ENCODE measurements at places on chromosomes 12 and 14. TPM values are rescaled to one million over a fixed set of nuclear protein-coding genes. Genes with fewer than 3 reads are reported as not detected.

DNA sequence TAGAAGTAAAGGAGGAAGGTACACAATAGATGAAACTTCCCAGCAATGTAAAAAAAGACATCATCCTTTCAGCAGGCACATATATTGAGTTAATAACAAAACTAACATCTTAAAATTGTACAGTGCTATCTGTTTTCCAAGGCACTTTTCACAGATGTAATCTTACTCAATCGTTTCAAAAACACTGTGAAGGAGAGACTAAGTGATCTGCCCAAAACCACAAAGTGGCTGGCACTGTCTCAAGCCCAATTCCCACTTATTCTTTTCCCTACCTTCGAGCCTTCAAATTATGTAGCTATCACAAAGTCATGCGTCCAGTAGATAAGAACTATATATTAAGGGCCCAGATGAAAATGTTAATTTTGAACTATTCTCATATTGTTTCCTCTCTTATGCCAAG is 193.6 kb upstream of the RASSF8 start:
- DNase-seq, result no peak

DNA sequence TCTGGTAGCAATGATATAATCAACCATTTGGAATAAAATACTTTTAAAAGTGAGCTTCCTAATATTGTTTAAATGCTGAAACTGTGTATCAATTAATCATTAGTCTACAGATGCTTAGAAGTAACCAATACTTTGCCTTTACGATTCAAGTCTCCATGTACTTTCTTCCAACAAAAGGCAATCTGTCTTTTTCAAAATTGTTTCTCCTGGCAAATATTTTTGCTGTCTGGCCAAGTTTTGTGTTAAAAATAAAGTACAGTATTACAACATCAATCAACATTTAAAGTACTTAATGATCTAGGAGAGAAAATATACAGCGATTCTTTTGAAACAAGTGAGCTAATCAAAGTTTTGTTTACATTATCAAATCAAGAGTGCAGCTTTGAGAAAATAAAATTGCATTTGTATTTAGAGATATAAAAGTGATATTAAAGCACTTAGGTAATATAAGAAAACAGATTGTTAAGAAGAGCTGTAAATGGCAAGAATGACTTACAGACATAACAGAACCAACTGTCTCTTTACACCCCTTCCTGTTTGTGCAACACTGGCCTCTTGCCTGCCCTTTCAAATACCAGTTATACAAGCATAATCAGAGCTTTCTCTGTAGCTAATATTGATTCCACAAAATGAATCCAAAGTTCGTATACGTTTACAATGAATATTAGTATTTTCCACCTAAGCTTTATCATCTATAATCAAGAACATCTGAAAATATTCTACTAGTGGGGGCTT is 38.2 kb upstream of the FBLN5 start:
- DNase-seq, result peak; percentile 54

GRCh38 chr14:77790566-77791224 is 9.2 kb upstream of the ADCK1 start:
- no peak for DNase-seq

- DNase-seq, result no peak
Measured at GRCh38 chr12:68450947-68451260, 118.7 kb upstream of the MDM1 start.

- DNase-seq, result no peak
Measured at GRCh38 chr12:125773033-125773640, 707.9 kb downstream of the AACS start.

- DNase-seq, result peak; percentile 85
Measured at GRCh38 chr12:19739195-19739776, 300.0 kb downstream of the AEBP2 start.

GRCh38 chr12:116552773-116553373 is 6.3 kb upstream of the MAP1LC3B2 start:
- no peak for DNase-seq

DNA sequence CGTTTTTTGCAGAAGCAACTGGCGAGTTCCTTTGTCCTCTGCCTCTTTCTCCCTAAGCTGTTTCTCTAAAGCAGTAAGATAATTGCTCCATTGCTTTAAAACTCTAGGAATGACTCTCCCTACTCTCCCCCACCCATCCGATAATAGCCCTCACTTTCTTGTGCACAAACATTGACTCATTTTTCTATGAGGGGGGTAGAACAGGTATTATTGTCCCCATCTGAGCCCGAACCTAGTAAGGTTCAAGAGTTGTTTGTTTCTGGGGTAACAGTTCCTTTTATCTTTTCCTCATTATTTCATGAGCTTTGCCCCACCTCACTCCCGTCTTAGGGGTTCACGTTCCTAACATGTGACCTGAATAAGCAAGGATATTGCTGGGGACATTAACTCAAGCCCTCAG is 190.6 kb downstream of the EMP1 start:
- DNase-seq, result no peak

DNA sequence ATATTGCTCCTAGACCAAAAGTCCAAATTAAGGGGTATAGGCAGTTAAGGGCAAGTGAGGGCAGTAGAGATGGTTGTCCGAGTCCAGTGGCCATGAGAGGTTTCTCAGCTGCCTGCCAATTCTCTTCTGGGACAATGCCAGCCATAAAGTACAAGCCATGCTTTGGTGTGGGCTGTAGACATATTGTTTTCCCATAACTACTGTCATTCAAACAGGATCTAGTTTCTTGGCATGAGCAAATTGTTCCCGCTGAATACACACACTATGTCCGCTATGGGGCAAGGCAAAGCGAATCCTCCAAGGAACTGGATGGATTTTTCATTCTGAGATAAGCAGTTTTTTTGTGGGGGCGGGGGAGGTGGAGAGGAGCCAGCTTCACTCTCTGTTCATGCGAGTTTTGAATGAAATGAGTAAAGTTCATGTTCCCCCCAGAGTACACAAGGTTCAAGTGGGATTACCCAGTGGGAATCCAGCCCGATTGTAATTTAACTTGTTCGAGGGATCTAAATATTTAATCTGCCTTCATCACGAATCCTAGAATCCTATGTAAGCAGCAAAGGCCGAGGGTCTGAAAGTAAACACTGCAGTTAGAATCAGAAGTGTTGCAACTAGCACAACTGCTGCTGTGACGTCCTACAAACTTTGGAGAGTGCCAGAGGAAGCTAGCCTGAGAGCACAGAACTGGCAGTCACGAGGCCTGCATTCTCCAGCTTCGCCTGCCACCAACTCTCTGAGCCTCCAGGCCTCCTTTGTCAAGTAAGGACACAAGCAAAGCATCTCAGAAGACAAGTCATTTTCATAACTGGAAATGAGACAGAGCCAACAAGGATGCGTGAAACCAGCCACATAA is 137.0 kb downstream of the CRADD start:
- peak; percentile 8 for DNase-seq

- DNase-seq, result no peak
Measured at GRCh38 chr12:52041695-52042123, 9.5 kb upstream of the NR4A1 start.

- DNase-seq, result no peak
Measured at GRCh38 chr12:85017133-85017532, 18.9 kb downstream of the TSPAN19 start.

DNA sequence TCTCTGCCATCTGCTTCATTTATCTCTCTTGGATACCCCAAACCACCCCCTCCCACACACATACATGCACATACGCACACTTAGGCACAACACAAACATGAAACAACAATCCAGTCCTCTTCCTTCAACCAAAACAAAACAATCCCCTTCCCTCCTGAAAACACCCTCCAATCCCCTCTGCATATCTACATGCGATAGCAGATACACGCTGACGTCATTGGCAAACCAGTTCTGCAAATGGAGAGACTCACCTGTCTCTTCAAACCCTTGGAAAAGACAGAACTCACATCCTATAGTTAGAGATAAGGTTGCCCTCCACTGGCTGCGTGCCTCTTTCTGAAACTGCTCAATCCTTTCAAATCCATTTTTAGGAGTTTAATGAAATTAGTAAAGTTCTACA is 37.2 kb upstream of the RMST start:
- DNase-seq, result no peak

- DNase-seq, result no peak
Measured at GRCh38 chr14:50331596-50331995, 19.5 kb downstream of the DMAC2L start.

GRCh38 chr12:4119157-4119761 is 154.3 kb upstream of the CCND2 start:
- no peak for DNase-seq

DNA sequence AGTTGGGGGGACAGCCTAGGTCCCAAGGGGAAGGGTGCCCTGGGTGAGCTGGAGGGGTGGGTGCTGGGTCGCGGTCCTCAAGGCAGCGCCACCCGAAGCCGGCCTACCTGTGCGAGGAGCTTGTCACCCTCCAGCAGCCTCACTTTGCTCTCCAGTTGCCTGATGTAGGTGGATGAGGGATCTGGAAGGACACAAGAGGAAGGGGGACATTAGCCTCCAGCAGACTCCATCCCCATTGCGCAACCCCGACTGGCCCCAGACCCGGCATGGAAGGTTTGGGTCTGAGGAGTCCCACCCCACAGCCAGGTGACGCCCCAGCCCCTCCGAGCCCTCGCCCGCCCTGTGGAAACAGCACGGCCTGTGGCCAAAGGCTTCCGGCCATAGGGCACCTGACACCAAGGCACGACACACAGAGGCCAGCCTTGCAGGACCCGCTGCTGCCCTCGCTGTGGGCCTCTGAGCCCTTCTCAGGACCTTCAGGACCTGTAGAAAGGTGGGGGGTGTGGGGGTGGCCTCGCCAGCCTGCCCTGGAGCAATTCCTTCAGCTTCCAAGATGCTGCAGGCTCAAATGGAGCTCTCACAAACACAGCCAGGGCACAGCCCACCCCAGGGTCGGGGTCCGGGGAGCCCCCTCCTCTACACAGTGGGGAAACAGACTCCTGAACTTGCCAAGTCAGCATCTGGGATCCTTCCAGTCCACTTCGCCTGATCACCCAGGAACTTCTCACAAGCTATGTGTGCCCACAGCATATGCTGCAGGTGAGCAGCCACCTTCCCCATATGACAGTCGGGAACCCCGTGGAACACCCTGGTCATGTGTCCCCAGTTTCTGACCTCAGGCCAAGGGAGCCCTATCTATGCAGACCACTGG is 54.9 kb downstream of the CCNK start:
- DNase-seq, result no peak

DNA sequence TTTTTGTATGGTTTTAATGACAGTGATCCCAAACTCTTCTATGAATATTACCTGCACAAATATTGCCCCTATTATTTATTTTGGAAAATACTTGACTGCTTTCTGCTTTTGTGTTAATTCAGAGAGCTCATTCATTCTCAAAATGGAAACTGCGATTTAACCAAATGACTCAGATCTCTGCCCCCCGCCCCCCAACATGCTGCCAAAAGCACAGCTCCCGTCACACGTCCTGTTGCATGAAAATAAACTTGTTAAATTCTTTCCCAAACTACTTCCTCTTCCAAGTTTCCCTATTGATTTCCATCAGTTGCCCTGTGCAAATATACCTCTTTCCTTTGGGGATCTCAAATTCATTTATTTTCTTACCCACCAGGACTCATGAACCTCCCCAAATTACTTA is 18.0 kb upstream of the NRDE2 start:
- peak; percentile 16 for DNase-seq

DNA sequence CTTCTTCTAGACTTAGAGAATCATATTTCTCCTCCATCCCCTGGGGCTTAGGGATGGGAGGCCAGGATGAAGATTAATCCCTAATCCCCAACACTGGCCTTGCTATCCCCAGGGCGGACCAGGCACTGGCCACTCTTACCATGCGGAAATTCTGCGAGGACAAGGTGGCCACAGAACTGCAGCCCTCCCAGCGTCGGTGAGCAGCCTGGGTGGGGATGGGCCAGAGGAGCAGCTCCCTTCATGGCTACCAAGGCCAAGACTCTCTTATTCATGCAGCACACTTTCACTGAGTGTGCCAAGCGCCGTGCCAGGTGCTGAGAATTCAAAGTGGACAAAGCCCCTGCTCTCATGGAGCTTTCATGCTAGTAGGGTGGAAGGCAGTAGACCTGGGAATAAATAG is 7.0 kb downstream of the TNS2 start:
- no peak for DNase-seq

DNA sequence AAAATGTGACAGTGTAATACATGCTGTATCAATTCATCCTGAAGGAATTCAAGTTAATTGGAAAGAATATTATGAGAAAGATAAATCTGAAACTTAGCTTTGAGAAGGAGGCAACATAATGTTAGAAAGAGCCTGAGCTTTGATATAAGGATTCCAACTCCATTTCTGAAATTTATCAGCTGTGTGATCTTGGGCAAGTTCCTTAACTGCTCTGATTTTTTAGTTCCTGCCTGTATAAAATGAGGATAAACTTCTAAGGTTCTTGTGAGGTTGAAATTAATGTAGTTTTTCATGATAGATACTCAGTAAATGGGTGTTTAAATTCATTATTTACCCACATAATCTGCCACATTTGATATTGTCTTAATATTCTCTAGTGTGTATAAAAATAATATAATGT is 14.6 kb upstream of the ATP2B1 start:
- no peak for DNase-seq

DNA sequence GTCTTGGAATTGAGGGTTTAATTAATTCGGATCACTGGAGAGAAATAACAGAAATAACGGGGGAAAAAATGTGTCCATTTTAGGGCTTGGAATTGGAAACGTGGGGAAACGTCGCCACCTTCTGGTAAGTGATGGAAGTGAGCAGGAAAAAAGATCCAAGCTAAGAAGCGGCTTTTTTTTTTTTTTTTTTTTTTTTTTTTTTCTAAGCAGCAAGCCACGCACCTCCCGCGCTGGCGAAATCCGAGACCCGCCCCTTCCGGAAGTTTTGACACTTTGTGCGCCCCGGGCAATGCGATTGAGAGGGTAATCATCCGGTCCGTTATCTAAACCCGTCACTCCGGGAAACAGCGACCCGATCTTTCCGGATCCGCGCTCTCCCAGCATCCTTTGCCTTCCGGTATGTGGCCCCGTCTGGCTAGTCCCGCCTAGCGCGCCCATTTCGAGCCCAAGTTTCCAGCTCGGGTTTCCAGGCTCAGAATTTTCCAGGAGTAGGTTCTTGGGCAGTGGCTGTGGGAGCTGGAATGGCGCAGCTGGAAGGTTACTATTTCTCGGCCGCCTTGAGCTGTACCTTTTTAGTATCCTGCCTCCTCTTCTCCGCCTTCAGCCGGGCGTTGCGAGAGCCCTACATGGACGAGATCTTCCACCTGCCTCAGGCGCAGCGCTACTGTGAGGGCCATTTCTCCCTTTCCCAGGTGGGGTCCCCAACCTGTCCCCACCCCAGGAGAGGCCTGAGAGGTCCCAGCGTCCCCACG is at the start of gene ALG10:
TSS of gene ALG10 (plus strand) at position 418 of the 752 bp plus-strand sequence. CDS start at position 522, 104 bp downstream.
- DNase-seq, result peak; percentile 96

Gene ATN1
- 5.1 TPM for total RNA-seq

Gene PARP11
- 2.7 TPM for total RNA-seq

Gene FAM186B
- total RNA-seq, result 0.13 TPM

Gene TTC6
- 0.13 TPM for total RNA-seq

Gene DPPA3
- not detected for total RNA-seq

Gene ZDHHC22
- not detected for total RNA-seq

Gene TPH2
- total RNA-seq, result not detected
